Thoracic aorta endothelial cell (primary cell): ENCODE measurements at places on chromosomes 1 and 21. TPM values are rescaled to one million over a fixed set of nuclear protein-coding genes. Genes with fewer than 3 reads are reported as not detected.

ETV3L gene
- total RNA-seq: not detected in 2 replicates

PADI4 gene
- total RNA-seq: not detected in 2 replicates

WDR47 gene
- 43.8 and 45.0 TPM in 2 replicates for total RNA-seq

BCL2L15 gene
- total RNA-seq: 0.43 and 1.1 TPM in 2 replicates

INSRR gene
- not detected in 2 replicates for total RNA-seq

S100A12 gene
- total RNA-seq: not detected in 2 replicates

SLAMF6 gene
- not detected in 2 replicates for total RNA-seq

CASQ2 gene
- not detected in 2 replicates for total RNA-seq

FHL3 gene
- total RNA-seq: 27.7 and 30.7 TPM in 2 replicates

CFHR2 gene
- not detected in 2 replicates for total RNA-seq

MARK1 gene
- 2.7 and 2.8 TPM in 2 replicates for total RNA-seq

APCS gene
- not detected in 2 replicates for total RNA-seq

CHRM3 gene
- 0.13 and 2.6 TPM in 2 replicates for total RNA-seq

VHLL gene
- total RNA-seq: not detected in 2 replicates

IQGAP3 gene
- total RNA-seq: 32.6 and 51.6 TPM in 2 replicates

BSND gene
- total RNA-seq: not detected in 2 replicates

CD84 gene
- not detected in 2 replicates for total RNA-seq

ZNF593OS gene
- not detected in 2 replicates for total RNA-seq

EPHA10 gene
- total RNA-seq: not detected in 2 replicates

DCST1 gene
- total RNA-seq: not detected in 2 replicates

LCE1C gene
- total RNA-seq: not detected in 2 replicates

IRF6 gene
- total RNA-seq: 14.1 and 20.8 TPM in 2 replicates
